ENCODE measurements at places on chromosomes 13 and 19. TPM values are rescaled to one million over a fixed set of nuclear protein-coding genes. Genes with fewer than 3 reads are reported as not detected.

RXFP2 gene
- not detected for total RNA-seq

TMEM143 gene
- 0.79 TPM for total RNA-seq

COX7A1 gene
- total RNA-seq, result 1.6 TPM

GRCh38 chr13:36601186-36601585, 72.6 kb upstream of the SERTM1 start:
- DNase-seq, result peak; percentile 49

DNA sequence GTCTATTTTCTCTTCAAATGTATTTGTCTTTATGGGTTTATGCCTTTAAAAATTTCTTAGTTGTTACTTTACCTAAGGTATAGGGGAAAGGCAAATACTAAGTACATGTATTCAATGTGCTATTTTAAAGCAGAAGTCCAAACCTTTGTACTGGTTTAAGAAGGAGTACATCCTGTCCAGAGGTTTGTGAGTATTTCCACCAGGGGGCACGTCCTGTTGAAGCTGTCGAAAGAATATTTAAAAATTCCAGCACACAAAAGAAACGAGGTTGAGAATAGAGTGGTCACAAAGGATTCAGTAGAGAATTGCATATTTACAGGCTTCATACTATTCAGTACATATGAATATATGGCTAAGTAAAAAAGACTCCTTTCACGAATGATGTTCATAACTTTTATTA, 59.8 kb downstream of the URI1 start:
- DNase-seq, result peak; percentile 3

- DNase-seq, result no peak
These were observed 151.2 kb downstream of the TBC1D4 start for GRCh38 chr13:75330770-75331169.

- peak; percentile 58 for DNase-seq
These were observed 24.5 kb upstream of the FREM2 start for GRCh38 chr13:38662362-38662761.

DNA sequence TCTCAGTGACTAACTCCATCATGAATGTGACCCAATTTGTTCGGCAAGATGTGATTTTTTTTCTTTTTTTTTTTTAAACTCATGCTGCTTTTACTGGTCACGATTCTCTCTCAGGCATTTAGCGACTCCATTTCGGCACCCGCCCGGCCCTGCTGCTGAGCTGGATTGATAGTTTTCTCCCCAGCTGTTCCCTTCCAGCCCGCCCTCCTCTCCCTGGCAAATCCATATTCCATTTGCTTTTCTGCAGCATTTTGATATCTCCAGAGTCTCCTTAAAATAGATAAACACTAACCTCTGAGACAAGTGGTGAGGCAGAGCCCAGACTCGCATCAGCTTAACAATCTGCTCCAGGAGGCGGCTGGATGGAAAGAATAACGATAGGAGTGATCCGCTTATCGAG, 55.5 kb upstream of the KATNAL1 start:
- no peak for DNase-seq

DNA sequence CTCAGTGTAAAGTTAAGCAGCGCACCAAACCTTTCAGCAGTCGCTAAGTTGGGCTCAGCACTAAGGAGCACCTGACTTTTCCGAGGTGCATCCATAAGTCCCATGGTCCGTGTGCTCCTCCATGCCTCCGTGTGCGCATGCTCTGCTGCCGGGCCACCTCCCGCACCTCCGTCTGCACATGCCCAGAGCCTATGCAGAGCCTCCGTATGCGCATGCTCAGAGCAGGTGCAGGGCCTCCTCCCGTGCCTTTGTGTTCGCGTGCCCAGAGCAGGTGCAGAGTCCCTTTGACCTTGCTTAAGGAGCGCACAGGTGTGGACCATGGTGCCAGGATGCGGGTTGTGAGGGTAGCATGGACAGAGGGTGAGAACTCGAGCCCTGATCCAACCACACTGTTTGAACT, 46.0 kb downstream of the ATP11A start:
- no peak for DNase-seq

GRCh38 chr13:34886121-34886875, 55.8 kb upstream of the NBEA start:
- DNase-seq, result no peak

- DNase-seq, result peak; percentile 33
These were observed 10.6 kb upstream of the MADCAM1 start for GRCh38 chr19:485583-486236.

GRCh38 chr19:14318873-14319272, 62.4 kb upstream of the ADGRE5 start:
- DNase-seq, result no peak

- no peak for DNase-seq
These were observed 1925.8 kb upstream of the PRR20A start for GRCh38 chr13:55214841-55215345.

DNA sequence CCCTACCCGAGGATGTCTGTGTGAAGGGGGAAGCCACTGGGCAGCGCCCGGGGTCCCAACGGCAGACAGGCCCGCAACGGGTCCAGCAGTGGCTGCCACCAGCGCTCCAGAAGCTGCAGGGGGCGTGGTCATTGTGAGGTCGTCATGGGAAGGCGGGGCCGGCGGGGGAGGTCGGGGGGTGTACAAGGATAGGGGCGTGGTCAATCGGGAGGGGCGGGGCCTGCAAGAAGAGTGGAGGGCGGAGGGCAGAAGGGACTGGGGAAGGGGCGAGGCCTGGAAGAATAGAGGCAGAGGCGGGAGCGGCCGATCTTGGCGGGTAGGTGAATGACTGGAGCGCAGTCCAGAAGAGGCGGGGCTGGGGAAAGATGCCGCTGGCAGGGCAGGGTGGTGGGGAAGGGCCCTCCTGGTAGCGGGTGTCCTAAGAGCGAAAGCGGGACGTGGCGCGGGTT, 4.4 kb downstream of the FUZ start:
- peak; percentile 52 for DNase-seq

DNA sequence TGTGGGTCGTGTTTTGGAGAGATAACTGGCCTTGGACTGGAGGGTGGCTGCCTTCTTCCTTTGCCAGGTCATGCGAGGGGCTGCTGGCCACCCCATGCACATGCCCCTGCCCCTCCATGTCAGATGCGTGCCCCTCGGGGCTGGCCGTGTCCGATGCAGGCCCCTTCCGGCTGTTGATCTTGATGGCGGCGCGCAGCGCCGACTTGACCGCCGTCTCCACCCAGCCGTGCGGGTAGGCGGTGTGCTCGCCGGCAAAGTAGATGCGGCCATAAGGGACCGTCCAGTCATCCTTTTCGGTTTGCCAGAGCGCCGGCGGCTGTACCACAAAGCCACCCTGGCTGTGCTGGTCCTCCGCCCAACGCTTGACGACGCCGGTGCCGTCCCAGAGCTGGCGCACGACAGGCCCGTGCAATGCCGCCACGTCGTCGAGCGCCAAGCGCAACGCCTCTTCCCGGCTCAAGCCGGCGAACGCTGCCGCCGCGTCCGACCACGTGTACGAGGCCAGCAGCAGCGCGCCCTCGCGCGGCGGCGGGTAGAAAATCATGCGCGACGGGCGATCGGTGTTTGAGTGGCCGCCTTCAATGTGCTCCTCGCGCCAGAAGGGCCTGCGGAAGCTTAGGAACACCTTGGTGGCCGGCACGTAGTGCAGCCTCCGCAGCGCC, 6.9 kb downstream of the IL4I1 start:
- DNase-seq, result peak; percentile 62

- no peak for DNase-seq
These were observed 166.9 kb downstream of the GPC5 start for GRCh38 chr13:91565296-91565695.
